ENCODE measurements at places on chromosomes 13 and 19.

DNA sequence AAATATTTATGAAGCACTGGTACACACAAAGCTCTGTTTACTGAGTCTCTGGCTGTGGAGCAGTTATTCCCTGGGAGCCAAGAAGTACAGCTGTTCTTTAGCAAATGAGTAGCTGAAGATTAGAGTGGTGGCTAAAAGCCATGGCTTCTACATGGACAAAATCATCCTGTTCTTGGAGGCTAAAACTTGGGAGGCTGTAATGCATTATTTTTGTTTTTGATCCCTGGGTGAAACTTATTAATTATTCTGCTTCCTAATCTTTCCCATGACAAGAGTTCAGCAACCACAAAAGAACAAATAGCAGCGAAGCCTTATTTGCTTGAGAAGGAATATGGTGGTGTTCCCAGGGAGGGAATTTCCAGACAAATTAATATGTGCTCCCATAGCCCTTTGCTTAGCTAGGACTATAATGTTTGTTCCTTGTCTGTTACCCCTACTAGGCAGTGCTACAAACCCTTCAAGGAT, 109.5 kb downstream of the DCT start:
- DNase-seq, result no peak

GRCh38 chr19:29992233-29992867, 50.3 kb downstream of the URI1 start:
- DNase-seq, result no peak

- DNase-seq, result no peak
Measured at GRCh38 chr13:85313761-85314503, 485.3 kb downstream of the SLITRK6 start.

- no peak for DNase-seq
Measured at GRCh38 chr19:35768082-35768421, 7.3 kb upstream of the ARHGAP33 start.

- DNase-seq, result no peak
Measured at GRCh38 chr13:109243311-109243951, 543.0 kb downstream of the IRS2 start.

- DNase-seq, result no peak
Measured at GRCh38 chr13:46404733-46405100, 17.7 kb upstream of the RUBCNL start.

GRCh38 chr13:18949489-18949761, 232.2 kb downstream of the TUBA3C start:
- no peak for DNase-seq

GRCh38 chr13:30148171-30148754, 159.1 kb downstream of the KATNAL1 start:
- peak; percentile 15 for DNase-seq

DNA sequence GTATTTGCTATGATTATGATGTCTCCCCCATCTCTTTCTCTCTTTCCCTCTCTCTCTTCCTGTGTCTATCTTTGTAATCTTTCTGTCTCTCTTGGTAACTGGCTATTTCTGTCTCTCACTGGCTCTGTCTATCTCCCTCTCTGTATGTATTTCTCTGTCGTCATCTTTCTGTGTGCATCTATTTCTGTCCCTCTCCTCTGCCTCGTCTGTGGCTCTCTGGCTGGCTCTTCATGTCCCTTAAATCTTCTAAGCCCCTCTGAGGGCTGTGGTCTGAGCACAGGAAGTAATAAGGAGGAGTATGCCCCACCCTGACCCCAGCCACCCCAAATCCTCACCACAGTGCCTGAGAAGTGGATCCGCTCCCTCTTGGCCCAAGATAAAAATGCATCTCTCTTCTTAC, 104.4 kb downstream of the DNAJC15 start:
- no peak for DNase-seq

Measured in T-helper 9 cell (primary cell).